ENCODE measurements at places on chromosomes 6 and 20. TPM values are rescaled to one million over a fixed set of nuclear protein-coding genes. Genes with fewer than 3 reads are reported as not detected.

- peaks cover 43% of the 10 kb centered on the region for H3K36me3 ChIP-seq
- H3K4me1 ChIP-seq: peaks cover 13% of the 10 kb centered on the region
- DNase-seq: peak; percentile 53
- H3K4me3 ChIP-seq: no peak overlapping the region
- H3K27ac ChIP-seq: no peak overlapping the region
- H3K27me3 ChIP-seq: no peaks in the 10 kb centered on the region
These were observed 7.7 kb downstream of the DDR1 start for GRCh38 chr6:30891816-30892538.

The BMP5 gene
- 0.28 TPM for total RNA-seq

- DNase-seq: no peak
- no peak overlapping the region for H3K27ac ChIP-seq
- no peaks in the 10 kb centered on the region for H3K4me1 ChIP-seq
- H3K36me3 ChIP-seq: no peaks in the 10 kb centered on the region
These were observed 153.2 kb downstream of the SH3BGRL2 start for GRCh38 chr6:79784395-79784753.

The POFUT1 gene
- 23.5 TPM for total RNA-seq

DNA sequence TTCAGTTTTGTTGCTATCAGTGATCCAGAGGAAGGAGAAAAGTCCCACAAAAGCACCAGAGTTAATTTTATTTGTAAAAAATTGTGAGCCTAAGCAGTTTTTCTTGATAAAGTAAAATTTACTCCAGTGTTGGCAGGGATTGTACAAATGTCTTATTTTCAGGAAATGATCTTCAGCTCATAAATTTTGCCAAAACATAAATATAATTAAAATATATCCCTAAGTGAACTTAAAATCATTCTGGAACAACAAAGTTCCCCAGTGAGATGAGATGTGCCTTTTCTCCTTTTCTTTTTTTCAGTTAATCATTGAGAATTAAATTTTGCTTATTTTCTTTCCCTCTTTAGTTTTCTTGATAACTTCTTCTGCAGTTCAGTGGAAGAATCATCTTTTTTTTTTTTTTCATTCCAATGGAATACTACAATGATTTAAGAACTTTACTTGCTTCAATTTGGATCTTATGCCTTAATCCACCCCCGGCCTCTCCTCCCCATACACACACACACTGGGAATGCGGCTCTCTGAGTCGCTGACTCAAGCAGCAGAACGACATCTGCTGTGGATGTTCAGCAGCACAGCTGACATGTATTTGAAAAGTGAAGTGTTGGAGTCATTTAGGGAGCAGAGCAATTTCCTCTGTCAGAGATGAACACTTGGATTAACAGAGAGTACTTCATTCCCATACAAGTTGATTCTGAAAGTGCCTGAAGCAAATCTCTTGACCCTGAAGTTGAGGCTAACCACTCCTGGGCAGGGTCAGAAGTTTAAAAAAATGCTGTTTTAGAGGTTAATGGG lies 27.7 kb upstream of the LAMA4 start:
- H3K27ac ChIP-seq: peak overlapping the region; percentile 66
- peaks cover 39% of the 10 kb centered on the region for H3K4me1 ChIP-seq
- no peaks in the 10 kb centered on the region for H3K27me3 ChIP-seq
- DNase-seq: peak; percentile 86
- no peaks in the 10 kb centered on the region for H3K36me3 ChIP-seq

DNA sequence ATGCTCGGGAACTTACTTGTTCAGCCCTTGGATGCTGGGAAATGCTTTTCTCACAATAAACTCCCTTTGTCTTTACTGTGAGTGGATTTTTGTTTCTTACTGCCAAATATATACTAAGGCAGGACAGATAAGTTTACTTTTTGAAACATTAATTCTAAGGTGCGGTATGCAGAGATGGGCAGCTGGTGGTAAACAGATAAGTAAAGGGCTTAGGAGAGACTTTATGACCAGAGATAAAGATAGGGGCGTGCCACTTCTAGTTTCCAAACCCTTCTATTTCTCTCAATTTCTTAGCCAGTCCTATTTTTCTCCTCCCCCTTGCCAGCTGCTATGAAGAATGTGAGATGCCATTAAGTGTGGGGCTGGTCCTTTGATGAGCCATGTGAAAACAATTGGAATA lies 16.3 kb downstream of the SAMD3 start:
- DNase-seq: no peak
- no peak overlapping the region for H3K4me3 ChIP-seq
- H3K27me3 ChIP-seq: no peaks in the 10 kb centered on the region
- H3K4me1 ChIP-seq: no peaks in the 10 kb centered on the region
- H3K27ac ChIP-seq: no peak overlapping the region

DNA sequence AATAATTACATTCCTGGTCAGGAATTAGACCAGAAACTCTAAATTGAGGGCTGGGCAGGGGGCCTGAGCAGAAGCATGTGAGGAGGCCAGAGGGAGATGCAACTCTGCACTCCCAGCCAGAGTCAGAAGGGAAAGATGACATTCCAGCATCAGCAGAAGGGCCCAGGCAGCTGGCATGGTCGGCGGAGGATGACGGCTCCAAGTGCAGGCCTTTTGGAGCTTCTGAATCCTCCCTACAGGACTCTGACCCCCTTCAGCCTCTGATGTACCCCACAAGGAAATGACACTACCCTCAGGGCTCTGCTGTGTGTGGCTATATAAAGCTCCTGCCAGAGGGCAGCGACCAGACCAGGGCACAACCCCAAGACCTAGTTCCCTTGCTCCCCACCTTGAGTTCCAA lies 1.9 kb downstream of the LRFN2 start:
- H3K4me1 ChIP-seq: peaks cover 23% of the 10 kb centered on the region
- H3K4me3 ChIP-seq: no peak overlapping the region
- H3K36me3 ChIP-seq: no peaks in the 10 kb centered on the region
- H3K27me3 ChIP-seq: peaks cover 3% of the 10 kb centered on the region
- no peak overlapping the region for H3K27ac ChIP-seq
- no peak for DNase-seq

The SCRT2 gene
- total RNA-seq: not detected

DNA sequence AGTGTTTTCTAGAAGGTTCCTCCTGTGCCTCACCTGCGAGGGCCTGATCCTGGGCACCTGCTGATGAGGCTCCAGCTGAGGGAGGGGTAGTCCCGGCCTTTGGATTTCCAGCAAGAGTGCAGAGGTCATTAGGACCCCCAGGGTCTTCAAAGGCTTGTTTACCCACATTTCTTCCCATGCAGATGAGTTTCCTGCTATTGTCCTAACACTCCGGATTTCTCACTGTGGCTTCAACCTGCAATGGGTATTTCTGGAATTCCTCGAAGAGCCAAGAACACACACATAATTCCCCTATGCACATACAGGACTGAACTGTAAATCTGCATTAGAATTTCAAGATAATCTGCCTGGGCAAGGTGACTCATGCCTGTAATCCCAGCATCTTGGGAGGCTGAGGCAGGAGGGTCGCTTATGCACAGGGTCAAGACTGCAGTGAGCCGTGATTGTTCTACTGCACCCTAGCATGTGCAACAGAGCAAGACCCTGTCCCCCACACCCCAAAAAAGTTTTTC lies 53.9 kb downstream of the ADNP start:
- no peaks in the 10 kb centered on the region for H3K27me3 ChIP-seq
- H3K36me3 ChIP-seq: no peaks in the 10 kb centered on the region
- no peak for DNase-seq
- H3K4me1 ChIP-seq: no peaks in the 10 kb centered on the region
- no peak overlapping the region for H3K4me3 ChIP-seq
- H3K27ac ChIP-seq: no peak overlapping the region

- H3K4me3 ChIP-seq: no peak overlapping the region
- peaks cover 89% of the 10 kb centered on the region for H3K27me3 ChIP-seq
- no peak for DNase-seq
- H3K36me3 ChIP-seq: no peaks in the 10 kb centered on the region
- no peaks in the 10 kb centered on the region for H3K4me1 ChIP-seq
These were observed 23.6 kb downstream of the FOXA2 start for GRCh38 chr20:22560817-22561216.

GRCh38 chr20:50982363-50982762 lies 23.7 kb downstream of the MOCS3 start:
- H3K27ac ChIP-seq: no peak overlapping the region
- no peak for DNase-seq
- H3K36me3 ChIP-seq: no peaks in the 10 kb centered on the region
- no peaks in the 10 kb centered on the region for H3K4me1 ChIP-seq
- peaks cover 59% of the 10 kb centered on the region for H3K27me3 ChIP-seq

GRCh38 chr20:32681175-32682084 lies 7.7 kb upstream of the C20orf203 start:
- H3K4me3 ChIP-seq: no peak overlapping the region
- H3K27me3 ChIP-seq: no peaks in the 10 kb centered on the region
- H3K36me3 ChIP-seq: no peaks in the 10 kb centered on the region
- H3K27ac ChIP-seq: no peak overlapping the region
- no peak for DNase-seq

GRCh38 chr6:66245231-66245630 lies 538.2 kb upstream of the EYS start:
- H3K27ac ChIP-seq: no peak overlapping the region
- H3K4me3 ChIP-seq: no peak overlapping the region

- peaks cover 21% of the 10 kb centered on the region for H3K4me1 ChIP-seq
- no peak for DNase-seq
- no peaks in the 10 kb centered on the region for H3K27me3 ChIP-seq
- H3K36me3 ChIP-seq: no peaks in the 10 kb centered on the region
- peak overlapping the region; percentile 83 for H3K4me3 ChIP-seq
These were observed 2.2 kb upstream of the STXBP5 start for GRCh38 chr6:147201885-147202515.

DNA sequence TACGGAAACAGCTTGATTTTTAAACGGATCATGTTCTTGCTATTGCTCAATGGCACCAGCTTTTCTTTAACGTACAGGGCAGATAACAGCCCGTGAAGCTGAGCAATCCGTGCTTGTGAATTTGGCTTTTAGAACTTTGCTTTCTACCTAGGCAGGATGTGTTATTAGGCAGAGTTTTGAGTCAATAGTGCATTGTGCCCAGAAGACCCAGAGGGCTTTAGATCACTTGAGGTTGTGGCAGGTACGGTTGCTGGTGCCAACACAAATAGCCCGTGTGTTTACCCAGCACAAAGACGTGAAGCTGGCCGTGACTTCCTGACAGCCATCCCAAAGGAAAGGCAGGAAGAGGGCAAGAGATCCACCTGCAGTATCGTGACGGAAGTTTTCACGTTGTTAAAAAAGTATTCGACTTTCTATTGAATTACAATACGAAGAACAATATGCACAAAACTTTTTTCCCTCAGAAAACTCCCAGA lies 117.4 kb upstream of the FRMD1 start:
- H3K4me3 ChIP-seq: no peak overlapping the region
- H3K27ac ChIP-seq: no peak overlapping the region
- H3K27me3 ChIP-seq: no peaks in the 10 kb centered on the region
- H3K36me3 ChIP-seq: no peaks in the 10 kb centered on the region
- DNase-seq: no peak

The SMLR1 gene
- total RNA-seq: not detected
